ENCODE measurements at places on chromosomes 7 and 10.

GRCh38 chr7:73521636-73522104, 423 bp downstream of the BAZ1B start:
- H3K27ac ChIP-seq = peak overlapping the region; percentile 99
- no peak for DNase-seq
- peak overlapping the region; percentile 91 for H3K4me3 ChIP-seq

DNA sequence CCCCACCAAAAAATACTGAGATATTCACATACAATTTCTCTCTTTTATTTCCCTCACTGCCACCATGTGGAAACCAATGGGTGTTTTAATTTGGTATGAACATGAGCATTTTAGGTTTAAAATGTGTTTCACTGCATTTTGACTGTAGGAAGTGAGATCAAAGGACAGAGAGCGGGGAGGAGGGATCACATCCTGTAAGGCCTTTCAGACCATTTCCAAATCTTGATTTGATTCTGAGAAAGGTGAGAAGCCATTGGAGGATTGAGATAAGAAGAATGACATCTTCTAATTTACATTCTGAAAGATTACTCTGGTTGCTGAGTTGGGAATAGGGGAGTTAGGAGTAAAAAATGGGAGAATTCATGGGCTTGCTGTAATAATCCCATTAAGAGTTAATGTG, 42.5 kb downstream of the GPR141 start:
- H3K4me1 ChIP-seq = peaks cover 8% of the 10 kb centered on the region
- H3K27ac ChIP-seq = no peak overlapping the region
- no peak for DNase-seq
- H3K27me3 ChIP-seq = peaks cover 5% of the 10 kb centered on the region
- no peaks in the 10 kb centered on the region for H3K36me3 ChIP-seq

- H3K27me3 ChIP-seq = peaks cover 79% of the 10 kb centered on the region
- no peaks in the 10 kb centered on the region for H3K36me3 ChIP-seq
- no peaks in the 10 kb centered on the region for H3K4me1 ChIP-seq
- no peak overlapping the region for H3K4me3 ChIP-seq
Observed at GRCh38 chr10:117532451-117533107, 10.0 kb upstream of the EMX2 start.

GRCh38 chr7:30181211-30181610, 46.4 kb downstream of the MTURN start:
- H3K27me3 ChIP-seq = no peaks in the 10 kb centered on the region
- no peak overlapping the region for H3K27ac ChIP-seq
- H3K4me3 ChIP-seq = no peak overlapping the region
- peaks cover 9% of the 10 kb centered on the region for H3K4me1 ChIP-seq
- no peak for DNase-seq

DNA sequence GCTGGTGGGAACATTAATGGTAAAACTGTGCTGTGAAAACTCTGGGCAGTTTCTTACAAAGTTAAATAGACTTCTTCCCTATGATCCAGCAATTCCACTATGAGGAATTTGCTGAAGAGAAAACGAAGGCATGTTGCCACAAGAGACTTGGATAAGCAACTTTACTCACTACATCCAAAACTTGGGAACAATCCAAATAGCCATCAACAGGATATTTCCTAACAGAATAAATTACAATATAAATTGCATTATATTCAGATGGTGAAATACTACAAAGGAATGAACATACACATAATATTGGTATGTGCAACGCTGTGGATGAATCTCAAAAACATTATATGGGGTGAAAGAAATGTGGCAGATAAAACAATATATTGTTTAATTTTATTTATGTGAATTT, 21.4 kb upstream of the MKI67 start:
- no peak for DNase-seq
- peaks cover 13% of the 10 kb centered on the region for H3K27me3 ChIP-seq
- peaks cover 17% of the 10 kb centered on the region for H3K4me1 ChIP-seq
- no peak overlapping the region for H3K27ac ChIP-seq

DNA sequence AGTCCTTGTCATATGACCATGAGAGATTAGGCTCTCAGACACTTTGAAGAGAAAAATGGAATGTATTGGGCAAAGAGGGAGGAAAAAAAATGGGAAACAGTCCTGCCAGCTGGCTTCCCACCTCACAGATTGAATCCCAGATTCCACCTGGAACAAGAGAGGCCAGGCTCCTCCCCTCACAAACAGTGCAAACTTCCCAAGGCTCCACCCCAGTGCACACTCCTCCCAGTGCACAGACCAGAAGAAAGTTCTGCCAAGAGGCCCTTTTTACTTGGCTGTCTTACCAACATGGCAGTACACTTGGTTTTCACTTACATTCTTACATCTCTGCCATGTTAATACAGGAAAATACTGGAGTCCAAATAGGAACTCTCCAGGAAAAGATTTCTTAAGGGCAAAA, 202.3 kb downstream of the AHR start:
- H3K27me3 ChIP-seq = peaks cover 5% of the 10 kb centered on the region
- H3K36me3 ChIP-seq = no peaks in the 10 kb centered on the region
- H3K4me1 ChIP-seq = peaks cover 3% of the 10 kb centered on the region
- no peak for DNase-seq

DNA sequence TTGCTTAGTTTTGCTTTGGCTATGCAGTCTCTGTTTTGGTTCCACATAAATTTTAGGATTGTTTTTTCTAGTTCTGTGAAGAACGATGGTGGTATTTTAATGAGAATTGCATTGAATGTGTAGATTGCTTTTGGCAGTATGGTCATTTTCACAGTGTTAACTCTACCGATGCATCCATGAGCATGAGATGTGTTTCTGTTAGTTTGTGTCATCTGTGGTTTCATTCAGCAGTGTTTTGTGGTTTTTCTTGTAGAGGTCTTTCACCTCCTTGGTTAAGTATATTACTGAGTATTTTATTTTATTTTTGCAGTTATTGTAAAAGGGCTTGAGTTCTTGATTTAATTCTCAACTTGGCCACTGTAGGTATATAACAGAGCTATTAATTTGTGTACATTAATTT, 78.2 kb upstream of the ZNF92 start:
- no peaks in the 10 kb centered on the region for H3K36me3 ChIP-seq
- H3K27me3 ChIP-seq = no peaks in the 10 kb centered on the region
- H3K4me3 ChIP-seq = no peak overlapping the region
- DNase-seq = no peak

- no peak overlapping the region for H3K27ac ChIP-seq
- DNase-seq = peak; percentile 79
- peaks cover 2% of the 10 kb centered on the region for H3K36me3 ChIP-seq
- peaks cover 61% of the 10 kb centered on the region for H3K4me1 ChIP-seq
- H3K27me3 ChIP-seq = peaks cover 87% of the 10 kb centered on the region
- H3K4me3 ChIP-seq = no peak overlapping the region
Observed at GRCh38 chr7:101169838-101170551, 4.6 kb upstream of the VGF start.

DNA sequence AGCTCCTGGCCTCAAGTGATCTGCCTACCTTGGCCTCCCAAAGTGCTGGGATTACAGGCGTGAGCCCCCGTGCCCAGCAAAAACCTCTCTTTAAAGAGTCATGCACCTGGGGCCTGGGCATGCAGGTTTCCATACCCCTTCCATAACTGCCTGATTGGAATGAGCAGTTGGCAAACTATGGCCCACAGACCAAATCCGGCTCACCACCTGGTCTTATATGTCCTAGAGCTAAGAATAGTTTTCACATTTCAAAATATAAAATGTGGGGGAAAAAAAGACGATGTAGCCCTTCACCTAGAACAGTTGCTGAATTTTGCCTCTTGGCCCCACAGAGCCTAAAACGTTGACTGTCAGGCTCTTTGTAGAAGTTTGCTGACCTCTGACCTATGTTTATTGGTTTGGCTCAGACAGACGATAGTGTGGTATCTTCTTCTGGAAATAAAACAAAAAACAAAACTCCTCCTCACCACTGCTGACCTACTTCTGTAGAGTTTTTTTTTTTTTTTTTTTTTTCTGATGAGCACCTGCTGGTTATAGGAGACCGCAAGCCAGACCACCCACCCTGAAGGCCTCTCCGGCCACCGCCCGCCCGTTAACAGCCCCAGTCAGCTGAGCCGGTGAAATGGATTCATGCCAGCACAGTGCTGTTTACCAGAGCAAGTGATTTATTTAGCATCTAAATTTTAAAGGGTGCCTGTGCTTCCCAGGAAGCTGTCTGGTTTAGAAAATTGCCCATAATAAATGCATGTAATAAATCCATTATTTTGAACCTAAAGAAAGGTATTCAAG, 33.5 kb upstream of the SFRP5 start:
- H3K27ac ChIP-seq = no peak overlapping the region
- H3K27me3 ChIP-seq = peaks cover 4% of the 10 kb centered on the region
- H3K4me1 ChIP-seq = no peaks in the 10 kb centered on the region
- no peaks in the 10 kb centered on the region for H3K36me3 ChIP-seq
- H3K4me3 ChIP-seq = no peak overlapping the region
- DNase-seq = no peak
